ENCODE measurements at places on chromosomes 1 and 21. TPM values are rescaled to one million over a fixed set of nuclear protein-coding genes. Genes with fewer than 3 reads are reported as not detected.

GRCh38 chr1:205563927-205564441 lies 59.5 kb downstream of the CDK18 start:
- no peak for DNase-seq

DNA sequence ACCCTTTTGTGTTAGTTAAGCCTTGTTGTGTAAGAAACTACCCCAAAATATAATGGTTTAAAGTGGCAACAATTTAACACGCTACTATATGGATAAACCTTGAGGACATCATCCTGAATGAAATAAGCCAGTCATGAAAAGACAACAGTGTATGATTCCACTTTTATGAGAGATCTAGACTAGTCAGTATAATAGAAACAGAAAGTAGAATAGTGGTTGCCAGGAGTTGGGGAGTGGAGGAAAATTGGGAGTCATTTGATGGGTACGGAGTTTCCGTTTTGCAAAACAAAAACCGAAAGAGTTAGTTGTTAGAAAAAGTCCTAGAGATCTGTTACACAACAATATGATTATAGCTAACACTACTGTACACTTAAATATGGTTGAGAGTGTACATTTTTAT lies 16.0 kb upstream of the CHIA start:
- no peak for DNase-seq

GRCh38 chr1:206521127-206521526 lies 13.8 kb downstream of the RASSF5 start:
- DNase-seq, result no peak

The TMEM35B gene
- total RNA-seq, result 31.3 TPM

The HSD11B1 gene
- total RNA-seq, result 0.59 TPM

DNA sequence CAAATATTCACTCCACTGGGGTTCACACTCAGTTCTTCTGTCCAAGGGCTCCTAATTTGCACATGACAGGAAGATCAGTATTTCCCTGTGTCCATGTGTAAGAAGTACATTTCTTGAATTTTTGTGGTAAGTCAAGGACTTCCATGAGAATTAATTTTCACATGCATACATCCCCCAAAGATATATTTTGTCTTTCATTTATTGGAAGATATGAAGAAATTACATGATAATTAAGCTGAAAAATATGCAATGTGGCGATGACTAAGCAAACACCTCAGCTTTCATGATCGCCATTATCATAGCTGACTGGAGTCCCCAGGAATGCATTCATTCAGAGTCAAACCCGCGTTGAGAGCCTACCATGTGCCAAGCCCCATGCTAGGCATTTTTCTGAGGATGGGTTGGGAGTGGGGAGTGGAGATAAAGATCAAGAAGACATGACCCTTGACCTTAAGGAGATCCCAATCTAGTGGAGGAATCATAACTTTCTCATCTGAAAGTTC lies 104.6 kb upstream of the F3 start:
- DNase-seq, result no peak

The DSTYK gene
- total RNA-seq, result 13.4 TPM

GRCh38 chr1:157004806-157005205 lies 40.7 kb downstream of the ARHGEF11 start:
- DNase-seq, result no peak

DNA sequence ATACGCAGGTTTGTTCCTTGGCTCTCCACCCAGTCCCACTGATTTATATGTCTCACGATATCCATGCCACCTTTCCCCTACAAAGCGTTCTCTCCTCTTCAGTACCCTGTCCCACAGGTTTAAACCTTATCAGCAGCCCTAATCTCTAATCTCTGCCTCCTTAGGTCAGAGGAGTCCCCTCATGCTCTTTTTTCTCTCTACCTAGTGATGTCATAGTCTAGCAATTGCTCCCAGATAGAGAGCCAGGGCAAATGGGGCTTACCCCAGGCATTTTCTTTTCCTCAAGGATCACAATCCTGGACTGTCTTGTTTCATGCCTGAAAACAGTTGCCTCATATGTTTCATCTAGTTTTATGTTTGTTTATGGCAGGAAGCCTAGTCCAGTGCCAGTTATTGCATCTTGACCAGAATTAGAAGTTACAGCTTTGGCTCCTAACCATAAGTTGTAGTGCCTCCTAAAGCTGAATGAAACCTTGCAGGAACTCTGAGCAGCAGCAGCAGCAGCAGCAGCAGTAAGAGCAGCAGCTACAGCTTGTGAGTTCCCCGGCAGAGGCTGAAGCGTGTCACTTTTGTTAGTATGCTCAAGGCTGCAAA lies 26.7 kb upstream of the TP53BP2 start:
- DNase-seq, result no peak

GRCh38 chr1:27416387-27417111 lies 24.1 kb downstream of the GPR3 start:
- DNase-seq, result peak; percentile 48
